ENCODE measurements at places on chromosomes 7 and 10.

GRCh38 chr10:130226012-130226411 is 89.8 kb downstream of the GLRX3 start:
- no peak for DNase-seq

DNA sequence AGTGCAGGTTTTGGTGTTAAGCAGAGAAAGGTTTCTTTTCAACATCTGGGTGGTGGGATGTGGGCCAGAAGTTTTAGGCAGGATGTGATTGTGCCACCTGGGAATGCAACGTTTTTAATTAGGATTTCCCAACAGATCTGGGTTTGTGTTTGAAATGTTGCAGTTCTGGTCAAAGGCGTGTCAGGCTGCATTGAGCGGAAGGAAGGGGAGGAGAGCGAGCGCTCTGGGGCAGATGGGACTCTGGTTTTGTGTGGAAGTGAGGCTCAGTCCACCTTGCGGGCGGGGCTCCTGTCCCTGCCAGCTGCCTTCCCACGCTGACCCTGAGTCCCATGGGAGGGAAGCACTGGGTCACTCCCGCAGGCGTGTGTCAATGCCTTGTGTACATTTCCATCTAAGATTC is 767.7 kb downstream of the KCNMA1 start:
- DNase-seq = no peak

DNA sequence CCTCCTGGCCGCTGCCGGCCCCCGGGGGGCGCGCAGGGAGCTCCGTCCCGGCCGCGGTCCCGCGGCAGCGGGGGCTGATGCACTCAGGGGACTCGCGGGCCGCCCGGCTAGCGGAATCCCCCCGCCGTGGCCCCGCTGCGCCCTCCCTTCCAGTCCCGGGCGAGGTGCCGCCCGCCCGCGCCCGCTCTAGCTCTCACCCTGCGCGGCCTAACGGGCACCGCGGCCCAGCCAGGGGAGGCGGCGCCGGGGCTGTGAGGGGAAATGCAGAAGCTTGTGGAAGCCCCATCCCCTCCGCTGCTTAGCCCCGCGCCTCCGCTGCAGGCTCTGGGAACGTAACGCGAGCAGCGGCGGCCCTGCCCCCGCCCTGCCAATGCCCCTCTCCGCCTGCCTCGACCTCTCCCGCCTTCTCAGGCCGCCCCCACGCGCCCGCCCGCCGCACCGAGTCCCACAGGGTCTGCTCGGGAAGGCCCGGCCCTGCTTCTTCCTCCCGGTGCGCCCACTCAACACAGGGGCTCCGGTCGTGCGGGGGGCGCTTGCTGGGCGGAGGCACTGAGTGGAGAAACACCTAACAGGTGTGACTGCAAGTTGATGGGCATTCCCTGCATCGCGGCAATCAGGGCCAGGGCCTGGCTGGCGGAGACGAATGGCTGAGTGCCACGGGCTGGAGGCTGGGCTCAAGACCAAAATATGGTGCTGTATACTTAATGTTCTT is 384 bp upstream of the TMEM229A start:
- peak; percentile 7 for DNase-seq

- peak; percentile 91 for DNase-seq
These were observed 2.2 kb downstream of the MAFK start for GRCh38 chr7:1532456-1533254.

GRCh38 chr10:86721232-86721631 is 35.2 kb upstream of the BMPR1A start:
- no peak for DNase-seq

DNA sequence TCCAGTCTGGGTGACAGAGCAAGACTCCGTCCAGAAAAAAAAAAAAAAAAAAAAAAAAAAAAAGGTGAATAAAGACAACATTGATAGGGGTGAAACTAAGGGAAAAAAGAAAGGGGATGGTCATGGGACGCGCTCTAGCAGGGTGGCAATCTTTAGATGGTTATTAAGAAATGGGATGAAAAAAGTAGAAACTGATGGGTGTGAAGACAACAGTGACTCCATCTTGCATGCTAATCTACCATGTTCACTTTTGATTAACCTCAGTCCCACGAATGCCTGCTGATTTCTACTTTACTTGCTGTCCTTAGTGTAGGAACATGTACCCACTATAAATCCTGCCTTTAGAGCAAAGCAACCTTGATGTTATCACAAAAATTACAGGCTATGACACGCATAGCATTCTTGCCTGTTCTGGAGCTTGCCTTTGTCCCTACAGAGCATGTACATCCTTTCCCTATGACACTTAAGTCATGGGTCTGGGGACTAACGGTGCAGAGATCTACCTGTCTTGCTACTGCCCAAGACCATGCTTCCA is 38.5 kb downstream of the P4HA1 start:
- no peak for DNase-seq

DNA sequence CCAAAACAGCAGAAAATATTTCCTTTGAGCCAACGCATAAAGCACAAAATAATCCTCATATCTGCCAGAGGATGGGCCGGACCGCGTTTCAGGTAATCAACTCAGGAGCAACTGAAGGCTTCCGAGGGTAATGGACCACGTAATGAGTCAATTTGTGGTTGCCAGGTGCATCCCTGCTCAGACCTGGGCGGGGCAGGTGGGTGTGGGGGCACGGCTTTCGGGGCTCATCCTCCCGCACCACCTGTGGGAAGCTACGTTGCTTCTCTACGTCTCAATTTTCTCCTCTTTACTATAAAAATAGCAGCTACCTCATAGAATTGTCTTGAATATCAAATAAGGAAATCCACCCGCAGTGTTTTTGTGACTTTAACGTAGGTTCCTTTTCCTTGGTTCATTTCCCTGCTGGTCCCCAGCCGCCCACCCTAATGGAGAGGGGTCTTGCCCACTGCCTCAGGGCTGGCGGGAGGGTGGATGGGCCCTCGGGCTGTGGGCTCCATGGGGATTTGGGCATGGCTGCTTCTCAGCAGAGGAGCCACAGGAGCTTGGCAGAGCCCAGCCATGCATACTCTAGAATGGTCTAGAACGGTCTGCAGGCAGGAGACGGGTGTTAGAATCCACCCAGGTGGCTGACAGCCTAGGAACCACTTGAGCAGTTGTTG is 324.7 kb downstream of the ADARB2 start:
- DNase-seq = no peak

GRCh38 chr7:155512246-155512887 is 34.0 kb downstream of the CNPY1 start:
- no peak for DNase-seq

DNA sequence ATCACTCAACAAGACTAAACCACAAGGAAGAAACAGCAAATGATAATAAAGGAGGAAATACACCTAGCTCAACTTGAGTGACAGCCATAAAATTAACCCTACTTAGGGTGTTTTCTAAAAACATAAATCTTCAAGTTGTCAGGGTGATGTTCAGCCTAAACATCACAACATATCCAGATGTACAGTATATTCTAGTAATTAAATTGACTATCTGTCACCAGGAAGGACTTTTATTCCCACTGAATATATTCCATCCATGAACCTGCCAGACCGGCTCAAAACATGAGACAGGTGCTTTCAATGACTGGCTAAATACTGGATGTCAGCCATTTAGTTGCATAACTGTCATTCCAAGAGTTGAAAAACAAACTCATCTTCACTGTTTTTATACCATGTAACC is 298.1 kb upstream of the NEBL start:
- DNase-seq = no peak

DNA sequence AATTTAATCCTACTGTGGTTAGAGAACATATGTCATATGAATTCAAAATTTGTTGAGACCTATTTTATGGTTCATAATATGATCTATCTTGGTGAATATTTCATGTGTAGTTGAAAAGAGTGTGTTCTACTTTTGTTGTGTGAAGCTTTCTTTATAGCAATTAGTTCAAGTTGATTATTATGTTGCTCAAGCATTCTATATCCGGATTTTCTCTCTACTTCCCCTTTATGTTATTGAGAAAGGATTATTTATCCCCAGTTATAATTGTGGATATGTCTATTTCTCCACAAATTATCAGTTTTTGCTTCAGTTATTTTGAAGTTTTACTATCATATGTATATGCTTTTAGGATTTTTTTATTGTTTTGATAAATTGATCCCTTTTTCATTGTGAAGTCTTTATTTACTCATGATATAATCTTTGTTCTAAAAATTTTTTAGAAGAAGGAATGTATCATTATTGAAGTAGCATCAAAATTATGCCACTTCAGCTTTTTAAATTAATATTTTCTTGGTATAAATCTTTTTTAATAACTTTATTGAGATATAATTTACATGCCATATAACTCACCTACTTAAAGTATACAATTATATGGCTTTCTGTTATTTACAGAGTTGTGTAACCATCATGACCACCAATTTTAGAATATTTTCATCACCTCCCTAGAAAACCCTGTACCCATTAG is 12.0 kb upstream of the MEST start:
- DNase-seq = no peak

DNA sequence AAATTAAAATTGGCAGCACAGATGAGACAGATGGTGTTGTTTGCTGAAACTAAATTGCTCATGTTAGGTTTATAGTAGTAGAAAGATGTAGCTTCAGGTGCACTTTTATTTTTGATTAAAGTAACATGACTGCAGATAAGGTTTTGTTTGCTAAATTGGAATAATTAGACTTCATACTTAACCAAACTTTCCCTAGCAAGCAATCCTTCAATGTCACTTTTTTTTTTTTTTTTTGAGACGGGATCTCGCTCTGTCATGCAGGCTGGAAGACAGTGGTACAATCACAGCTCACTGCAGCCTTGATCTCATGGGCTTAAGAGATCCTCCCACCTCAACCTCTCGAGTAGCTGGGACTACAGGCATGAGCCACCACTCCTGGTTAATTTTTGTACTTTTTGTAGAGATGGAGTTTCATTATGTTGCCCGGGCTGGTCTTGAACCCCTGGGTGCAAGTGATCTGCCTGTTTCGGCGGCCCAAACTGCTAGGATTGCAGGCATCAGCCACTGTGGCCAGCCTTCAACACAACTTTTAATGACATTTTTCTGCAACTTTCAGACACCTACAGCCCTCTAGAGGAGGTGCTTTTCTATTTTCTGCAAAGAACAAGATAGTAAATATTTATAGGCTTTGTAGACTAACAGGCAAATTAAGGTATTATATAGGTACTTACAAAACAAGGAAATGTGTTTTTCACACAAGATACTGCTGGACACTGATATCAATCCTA is 84.8 kb upstream of the CCNY start:
- DNase-seq = no peak

DNA sequence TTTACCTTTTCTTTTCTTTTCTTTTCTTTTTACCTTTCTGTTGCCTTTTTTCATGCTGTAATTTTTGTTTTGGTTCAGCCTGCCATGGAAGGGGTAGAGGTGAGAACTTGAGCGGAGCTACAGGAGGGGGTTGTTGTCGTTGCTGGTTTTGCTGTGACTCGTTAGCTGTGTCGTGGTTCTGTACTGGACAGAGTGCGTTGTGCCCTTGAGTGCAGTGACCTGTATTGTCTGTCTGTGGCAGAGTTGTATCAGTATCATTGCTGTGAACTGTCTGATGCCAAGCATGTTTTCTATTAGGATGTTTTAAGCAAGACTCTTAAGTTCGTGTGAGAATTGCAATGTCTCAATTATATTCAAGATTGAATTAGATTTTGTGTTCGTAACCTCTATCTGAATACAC is 67.5 kb downstream of the TRRAP start:
- DNase-seq = no peak

- DNase-seq = no peak
These were observed 6.3 kb upstream of the TBATA start for GRCh38 chr10:70791386-70792039.

DNA sequence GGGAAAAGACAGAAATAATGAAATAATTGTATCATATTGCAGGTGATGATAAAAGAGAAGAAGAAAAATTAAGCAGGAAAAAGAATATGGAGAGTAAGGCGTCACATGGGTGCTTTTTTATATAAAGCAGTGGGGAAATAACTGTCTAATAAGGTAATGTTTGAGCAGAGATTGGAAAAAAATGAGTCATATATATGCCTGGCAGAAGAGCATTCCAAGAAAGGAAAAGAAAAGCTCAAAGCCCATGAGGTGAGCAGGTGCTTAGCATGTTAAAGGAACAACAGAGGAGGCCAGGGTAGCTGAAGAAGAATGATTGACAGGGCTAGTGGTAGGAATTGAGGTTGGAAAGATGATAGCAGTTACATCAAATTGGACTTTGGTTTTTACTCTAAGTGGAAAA is 739.5 kb downstream of the SORCS1 start:
- no peak for DNase-seq

- peak; percentile 44 for DNase-seq
These were observed 61.0 kb downstream of the MPP7 start for GRCh38 chr10:28241741-28242399.

GRCh38 chr7:155702616-155703015 is 58.2 kb downstream of the RBM33 start:
- DNase-seq = no peak

GRCh38 chr7:34332006-34332405 is 326.0 kb upstream of the NPSR1 start:
- no peak for DNase-seq

GRCh38 chr7:94301024-94301586 is 93.6 kb upstream of the COL1A2 start:
- DNase-seq = peak; percentile 83

GRCh38 chr7:28672397-28672797 is 260.1 kb downstream of the CREB5 start:
- no peak for DNase-seq

DNA sequence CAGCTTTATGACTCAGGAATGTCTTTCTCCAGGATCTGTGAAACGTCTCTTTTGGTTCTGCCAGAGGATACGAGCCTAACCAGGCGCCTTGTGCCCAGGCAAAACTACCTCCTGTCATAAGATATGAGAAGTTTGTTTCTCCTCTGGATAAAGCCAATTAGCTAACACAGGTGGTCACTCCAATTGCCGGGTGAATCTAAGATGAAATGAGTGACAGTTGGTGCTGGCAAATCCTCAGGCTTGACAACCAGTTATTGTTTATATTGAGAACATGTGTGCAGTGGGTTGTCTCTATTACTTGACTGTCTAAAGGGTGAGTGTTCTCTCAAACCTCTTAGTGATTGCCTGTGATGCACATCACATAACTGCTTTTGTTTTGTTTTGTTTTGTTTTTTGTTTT is 449.1 kb downstream of the XPNPEP1 start:
- DNase-seq = no peak

DNA sequence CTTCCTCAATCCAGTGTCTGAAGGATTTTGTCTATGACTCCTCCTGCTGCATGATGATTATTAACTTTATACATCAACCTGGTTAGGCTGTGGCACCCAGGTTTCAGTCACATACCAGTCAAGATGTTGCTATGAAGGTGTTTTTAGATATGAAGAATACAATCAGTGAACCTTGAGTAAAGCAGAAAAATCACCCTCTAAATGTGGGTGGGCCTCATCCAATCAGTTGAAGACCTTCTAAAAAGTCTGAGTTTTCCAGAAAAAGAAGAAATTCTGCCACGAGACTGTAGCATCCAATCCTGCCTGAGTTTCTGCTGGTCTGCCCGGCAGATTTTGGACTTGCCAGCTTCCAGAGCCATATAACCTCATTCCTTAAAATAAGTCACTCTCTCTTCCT is 126.1 kb upstream of the FRMD4A start:
- DNase-seq = no peak

GRCh38 chr10:5649746-5650145 is 16.6 kb downstream of the ASB13 start:
- no peak for DNase-seq

Measured in AG08396 (cell line).